B cell (primary cell): ENCODE measurements at places on chromosomes 6 and 20. TPM values are rescaled to one million over a fixed set of nuclear protein-coding genes. Genes with fewer than 3 reads are reported as not detected.
A peak's percentile ranks its signal among the peaks of the same experiment; 100 is the strongest.

DNA sequence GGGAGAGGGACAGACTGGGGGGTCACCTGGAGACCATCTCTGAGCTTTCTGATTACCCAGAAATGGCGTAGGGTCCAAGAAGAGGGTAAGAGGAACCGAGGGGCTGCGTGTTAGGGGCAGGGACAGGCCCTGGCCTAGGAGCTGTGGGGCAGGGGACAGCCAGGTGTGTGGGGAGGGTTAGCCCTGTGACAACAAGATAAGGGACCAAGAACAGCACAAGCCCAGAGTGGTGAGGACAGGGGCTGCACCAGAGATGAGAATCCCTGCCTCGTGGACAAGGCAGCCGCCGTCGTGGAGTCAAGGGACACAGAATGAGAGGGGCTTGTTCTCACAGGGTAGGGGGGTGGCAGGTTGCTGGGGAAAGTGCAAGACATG, 449 bp upstream of the AVP start:
- DNase-seq: no peak

GRCh38 chr20:50758992-50759391, 27.6 kb downstream of the PARD6B start:
- DNase-seq: no peak

GRCh38 chr6:25369433-25370177, 90.4 kb downstream of the CARMIL1 start:
- no peak for DNase-seq

SNX14 gene
- total RNA-seq: 80.0 and 95.1 TPM in 2 replicates

ESR1 gene
- 3.7 and 5.9 TPM in 2 replicates for total RNA-seq

TTBK1 gene
- total RNA-seq: 0.07 TPM in 2 replicates

MOG gene
- not detected in 2 replicates for total RNA-seq

- no peak for DNase-seq
These were observed 39.6 kb downstream of the COL12A1 start for GRCh38 chr6:75166236-75166635.

LTA gene
- total RNA-seq: 5.6 and 8.8 TPM in 2 replicates

GRCh38 chr20:9422321-9423057, 91.9 kb upstream of the LAMP5 start:
- DNase-seq: no peak

DNA sequence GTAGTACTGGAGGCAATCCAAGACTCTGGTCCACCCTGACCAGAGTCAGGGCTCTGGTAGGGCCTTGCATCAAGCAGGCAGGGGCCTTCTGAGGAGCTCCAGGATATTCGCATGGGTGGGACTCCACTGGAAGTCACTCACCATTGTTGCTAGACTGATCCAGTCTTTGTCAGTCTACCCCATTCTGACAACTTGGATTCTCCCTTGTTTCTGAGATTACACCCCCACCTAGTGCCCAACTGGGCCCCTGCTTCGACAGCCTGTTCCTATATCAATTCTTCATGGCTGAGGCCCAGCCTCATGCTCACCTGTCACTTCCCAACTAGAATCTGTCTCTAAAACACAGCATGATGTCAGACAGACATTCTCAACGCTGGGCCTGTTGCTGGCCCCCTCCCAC, 5.2 kb downstream of the SLC35D3 start:
- DNase-seq: peak; percentile 22

DNA sequence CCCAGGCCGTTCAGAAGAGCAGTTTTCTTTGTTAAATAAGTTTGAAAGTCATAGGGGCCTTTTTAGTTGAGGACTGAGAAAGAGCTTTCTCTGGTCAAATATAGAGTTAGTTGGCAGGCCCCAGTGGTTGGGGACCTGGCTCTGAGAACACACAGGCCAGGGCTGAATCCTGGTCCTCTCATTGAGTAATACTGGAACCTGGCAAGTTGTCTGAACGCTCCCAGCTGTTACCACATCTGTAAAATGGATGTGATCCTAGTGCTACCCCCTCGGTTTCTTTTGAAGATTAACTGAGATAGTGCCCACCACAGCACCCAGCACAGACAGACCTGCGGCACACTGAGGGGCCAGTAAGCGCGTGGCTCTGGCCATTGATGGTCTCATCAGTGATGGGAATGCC, 215.5 kb downstream of the ZDHHC14 start:
- DNase-seq: no peak

DEFB127 gene
- not detected in 2 replicates for total RNA-seq

FAM110A gene
- total RNA-seq: 18.4 and 19.6 TPM in 2 replicates

DNA sequence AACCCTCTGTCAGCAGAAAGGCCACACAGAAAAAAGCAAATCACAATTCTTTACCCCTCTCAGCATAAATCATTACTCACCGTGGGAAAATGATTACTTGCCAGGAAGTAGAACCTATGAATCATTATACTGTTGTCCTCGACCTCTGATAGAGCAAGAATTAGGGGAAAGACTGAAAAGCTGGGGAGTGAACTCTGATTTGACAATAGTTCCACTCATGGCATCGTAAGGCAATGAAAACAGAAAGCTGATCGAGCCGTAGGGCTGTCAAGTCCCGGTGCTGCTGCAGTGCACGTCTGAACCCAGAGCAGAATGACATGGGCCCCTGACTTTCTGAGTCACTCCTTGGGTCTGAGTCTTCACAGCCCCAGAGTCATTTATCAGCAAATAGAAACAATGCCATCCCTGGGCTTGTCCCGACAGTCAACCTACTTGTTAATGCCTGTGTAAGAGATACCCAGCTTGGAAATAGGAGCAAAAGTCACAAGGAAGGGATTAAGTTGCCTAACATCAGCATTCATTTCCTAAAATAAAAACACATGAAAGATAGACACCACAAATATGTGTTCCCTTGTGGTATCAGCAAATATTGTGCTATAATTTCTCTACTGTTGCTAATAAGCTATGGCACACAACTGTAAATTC, 224.8 kb upstream of the MARCKS start:
- DNase-seq: peak; percentile 52

GRCh38 chr20:5719861-5720403, 30.3 kb upstream of the SHLD1 start:
- no peak for DNase-seq

DNA sequence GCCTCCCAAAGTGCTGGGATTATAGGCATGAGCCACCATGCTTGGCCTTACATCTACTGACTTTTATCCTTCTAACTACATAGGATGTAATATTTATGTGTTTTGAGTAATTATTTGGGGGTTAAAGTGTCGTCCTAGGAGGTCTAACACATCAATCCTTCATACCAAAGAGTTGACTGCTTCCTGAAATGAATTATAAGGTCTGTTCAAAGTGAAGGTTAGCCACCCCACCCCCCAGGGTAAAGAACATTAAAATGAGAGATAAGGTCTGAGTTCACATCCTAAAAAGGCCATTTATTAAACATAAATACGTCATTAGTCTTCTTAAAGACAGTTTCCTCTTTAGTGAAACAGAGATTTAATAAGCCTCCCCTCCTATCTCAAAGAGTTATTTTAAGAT, 33.8 kb downstream of the TNFAIP3 start:
- DNase-seq: no peak

MPC1 gene
- total RNA-seq: 19.6 and 23.9 TPM in 2 replicates

DNA sequence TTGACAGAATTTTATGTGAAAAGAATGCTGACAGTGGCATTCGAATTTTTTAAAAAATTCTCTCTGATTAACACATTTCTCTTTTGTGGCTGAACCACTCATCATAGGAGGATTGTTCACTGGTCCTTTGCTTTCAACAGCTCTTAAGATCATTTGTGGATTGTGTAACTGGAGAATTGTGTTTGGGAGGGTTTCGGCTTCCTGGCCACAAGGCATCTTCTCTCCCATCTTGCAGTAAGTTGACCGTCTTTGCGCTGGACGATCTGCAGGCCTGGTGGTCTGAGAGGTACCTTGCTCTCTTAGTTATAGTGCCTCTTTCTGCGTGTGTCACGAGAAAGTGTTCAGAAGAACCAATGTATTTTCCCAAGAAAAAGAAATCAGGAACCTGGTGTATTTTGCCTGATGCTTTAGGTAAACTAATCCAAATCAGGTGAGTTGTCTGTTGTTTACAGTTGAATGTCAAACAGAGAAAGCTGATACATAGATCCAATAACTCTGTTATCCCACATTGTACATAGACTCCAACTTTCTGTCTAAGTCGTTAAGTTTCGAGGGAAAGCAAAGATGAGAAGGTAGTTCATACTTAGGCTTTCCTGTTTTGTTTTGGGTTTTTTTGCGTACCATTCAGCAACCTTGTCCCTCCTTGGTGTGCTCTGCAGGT, 14.8 kb upstream of the EXOC2 start:
- no peak for DNase-seq

TRIM31 gene
- not detected in 2 replicates for total RNA-seq

PLEKHG1 gene
- total RNA-seq: 450 and 508 TPM in 2 replicates

ATP6V1G2 gene
- total RNA-seq: 3.3 and 4.4 TPM in 2 replicates

ZNF184 gene
- total RNA-seq: 11.8 TPM in 2 replicates

- no peak for DNase-seq
These were observed 253.4 kb downstream of the SOD2 start for GRCh38 chr6:159439651-159440050.

DNA sequence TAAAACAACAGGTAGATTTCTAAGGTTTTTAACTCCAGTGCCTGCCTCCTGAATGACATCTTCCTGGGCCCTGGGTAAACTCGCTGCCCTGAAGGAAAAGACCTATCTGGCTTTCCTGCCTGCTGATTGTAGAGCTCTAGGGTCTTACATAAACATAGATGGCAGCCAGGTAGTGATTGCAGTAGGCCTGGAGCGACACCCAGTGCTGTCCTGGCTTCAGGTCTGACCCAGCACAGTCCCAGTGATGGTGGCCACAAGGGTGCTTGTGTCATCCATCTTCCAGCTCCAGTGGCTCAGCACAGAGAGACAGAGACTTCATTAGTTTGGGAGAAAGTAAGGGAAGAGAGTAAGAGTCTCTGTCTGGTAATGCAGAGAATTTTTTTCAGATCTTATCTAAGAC, 542.9 kb upstream of the IMPG1 start:
- no peak for DNase-seq

- DNase-seq: no peak
These were observed 191.1 kb downstream of the FOXC1 start for GRCh38 chr6:1800845-1801244.

GRCh38 chr20:2694008-2694471, 1.5 kb downstream of the EBF4 start:
- DNase-seq: no peak

- peak; percentile 46 for DNase-seq
These were observed 21.0 kb downstream of the CEP43 start for GRCh38 chr6:167020206-167020605.

DNA sequence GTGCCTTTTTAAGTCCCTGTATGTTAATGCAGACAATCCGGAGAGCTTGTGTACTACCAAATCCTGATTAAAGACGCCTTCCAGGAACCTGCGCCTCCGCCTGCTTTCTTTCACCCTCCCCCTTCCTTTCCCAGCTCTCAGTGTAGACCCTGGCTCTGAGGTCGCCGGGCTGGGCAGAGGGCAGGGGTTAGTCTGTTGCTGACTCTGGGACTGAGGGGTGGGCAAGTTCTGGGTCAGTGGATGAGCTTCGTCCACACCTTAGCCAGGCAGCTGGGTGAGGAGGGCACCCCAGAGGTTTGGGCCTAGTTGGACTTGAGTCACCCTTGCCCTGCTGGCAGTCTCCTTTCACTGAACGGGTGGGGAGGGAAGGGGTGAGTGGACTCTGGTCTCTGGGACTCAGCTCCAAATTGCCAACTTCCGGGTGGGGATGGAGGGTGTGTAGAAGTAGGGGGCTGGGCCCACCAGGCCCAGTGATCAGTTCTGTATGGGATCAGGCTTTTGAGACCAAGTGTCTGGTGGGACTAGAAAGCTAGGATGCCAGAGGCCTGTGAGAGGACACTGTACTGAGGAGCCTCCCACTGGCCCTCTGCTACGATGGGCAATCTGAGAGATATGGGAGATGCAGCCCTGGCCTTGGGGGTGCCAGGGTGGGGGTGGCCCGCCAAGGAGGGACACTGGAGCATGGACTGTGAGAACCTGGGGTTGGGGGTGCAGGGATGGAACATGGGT, 21.3 kb upstream of the SLC22A7 start:
- DNase-seq: no peak

GRCh38 chr6:164184410-164184809, 769.9 kb downstream of the QKI start:
- DNase-seq: no peak

- no peak for DNase-seq
These were observed 45.4 kb downstream of the PRND start for GRCh38 chr20:4767084-4767483.

DNA sequence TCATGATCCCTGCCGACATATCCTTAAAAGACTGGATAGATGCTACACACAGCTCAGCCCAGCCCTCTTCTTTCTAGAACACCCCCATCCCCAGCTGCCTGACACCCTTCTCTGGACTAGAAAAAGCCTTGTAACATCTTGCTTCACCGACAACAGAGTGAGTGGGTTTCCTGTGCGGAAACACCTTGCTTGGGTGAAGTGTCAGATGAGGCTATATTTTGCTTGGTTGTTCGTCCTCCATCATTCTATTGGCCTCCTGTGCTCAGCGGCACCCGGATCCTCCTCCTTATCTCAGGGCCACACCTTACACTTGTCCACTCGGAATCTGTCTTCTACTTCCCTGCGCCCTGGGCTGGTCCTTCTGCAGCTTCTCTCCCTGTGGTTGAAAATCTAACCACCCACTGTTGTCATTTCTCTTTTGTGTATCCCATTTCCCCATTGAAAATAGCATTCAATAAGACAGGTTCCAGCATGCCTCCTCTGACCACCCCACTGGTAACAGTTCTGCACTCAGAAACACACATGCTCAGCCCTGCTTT, 101.3 kb upstream of the MLN start:
- DNase-seq: peak; percentile 66

DNA sequence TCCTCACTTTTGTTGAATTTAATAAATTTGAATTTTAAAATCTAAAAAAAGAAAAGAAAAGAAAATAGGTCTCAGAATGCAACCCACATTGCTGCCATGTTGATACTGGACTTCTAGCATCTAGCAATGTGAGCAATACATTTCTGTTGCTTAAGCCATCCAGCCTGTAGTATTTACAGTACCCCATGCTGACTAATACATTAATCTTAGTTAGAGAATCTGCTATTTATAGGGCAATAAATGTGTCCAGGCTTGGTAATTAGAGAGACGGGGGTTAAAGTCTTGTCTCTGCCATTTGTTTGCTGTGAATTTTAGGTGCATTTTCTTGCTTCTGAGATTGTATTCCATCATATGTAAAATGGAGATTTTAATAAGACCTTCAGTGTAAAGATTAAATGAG, 471.3 kb downstream of the DHX35 start:
- no peak for DNase-seq

- no peak for DNase-seq
These were observed 2.2 kb upstream of the FAM162B start for GRCh38 chr6:116767715-116768114.

DNA sequence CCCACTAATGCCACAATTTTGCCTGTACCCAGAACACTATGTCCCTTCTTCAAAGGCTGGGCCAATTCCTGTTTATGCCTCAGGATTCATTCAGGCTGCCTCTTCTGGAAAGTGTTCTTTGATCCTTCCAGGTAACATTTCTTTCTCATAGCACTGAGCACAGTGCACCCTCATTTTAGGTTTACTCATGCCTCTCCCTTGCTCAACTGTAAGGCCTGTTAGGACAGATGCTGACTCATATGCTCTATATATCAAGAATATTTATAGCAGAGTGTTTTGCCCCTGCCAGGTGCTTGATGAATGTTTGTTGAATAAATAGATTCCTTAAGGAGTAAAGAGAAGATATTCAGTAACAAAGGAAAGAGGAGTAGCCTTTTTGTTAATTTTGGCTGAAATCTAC, 263.9 kb downstream of the PHF3 start:
- no peak for DNase-seq
